ENCODE measurements at places on chromosomes 13 and 19.

- DNase-seq: no peak
Measured at GRCh38 chr13:111604097-111604496, 283.7 kb downstream of the TEX29 start.

- DNase-seq: no peak
Measured at GRCh38 chr19:45163751-45164460, 3.1 kb upstream of the NKPD1 start.

DNA sequence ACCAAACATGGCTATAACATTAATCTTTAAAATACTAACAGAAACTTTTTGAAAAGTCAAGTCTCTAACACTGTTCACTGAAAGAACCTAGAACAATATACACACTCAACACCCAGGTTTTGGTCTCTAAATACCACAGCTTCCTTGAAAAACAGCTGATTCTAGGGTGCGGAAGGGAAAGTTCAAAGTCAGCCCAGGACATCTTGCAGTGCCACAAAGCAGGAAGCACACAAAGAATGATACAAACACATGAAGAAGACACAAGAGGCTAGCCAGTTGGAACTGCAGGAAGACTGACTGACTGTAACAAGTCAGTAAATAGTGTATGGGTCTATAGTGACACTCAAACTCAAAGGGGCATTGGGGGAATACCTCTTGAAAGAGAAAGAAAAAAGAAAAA lies 4.6 kb downstream of the DEDD2 start:
- no peak for DNase-seq

DNA sequence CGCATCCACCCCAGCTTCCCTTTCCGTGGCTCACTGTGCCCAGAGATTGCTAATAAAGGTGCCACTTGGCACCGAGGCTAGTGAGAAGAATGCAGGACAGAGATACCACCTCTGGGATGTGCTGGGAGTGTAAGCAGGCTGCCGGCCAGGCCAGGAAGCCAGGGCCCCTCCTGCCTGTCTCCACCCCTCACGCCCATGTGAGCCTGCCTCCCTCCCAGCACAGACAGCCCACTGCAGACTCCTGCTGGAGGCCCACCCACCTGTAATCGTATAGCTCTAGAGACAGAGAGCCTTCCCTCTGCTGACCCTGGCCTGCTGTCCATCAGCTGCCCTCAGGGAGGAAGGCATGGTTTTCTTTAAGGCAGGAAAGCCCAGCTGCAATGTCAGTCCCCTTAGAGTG lies 13.9 kb downstream of the VSTM2B start:
- no peak for DNase-seq

- no peak for DNase-seq
Measured at GRCh38 chr13:83890358-83890757, 8.1 kb upstream of the SLITRK1 start.

DNA sequence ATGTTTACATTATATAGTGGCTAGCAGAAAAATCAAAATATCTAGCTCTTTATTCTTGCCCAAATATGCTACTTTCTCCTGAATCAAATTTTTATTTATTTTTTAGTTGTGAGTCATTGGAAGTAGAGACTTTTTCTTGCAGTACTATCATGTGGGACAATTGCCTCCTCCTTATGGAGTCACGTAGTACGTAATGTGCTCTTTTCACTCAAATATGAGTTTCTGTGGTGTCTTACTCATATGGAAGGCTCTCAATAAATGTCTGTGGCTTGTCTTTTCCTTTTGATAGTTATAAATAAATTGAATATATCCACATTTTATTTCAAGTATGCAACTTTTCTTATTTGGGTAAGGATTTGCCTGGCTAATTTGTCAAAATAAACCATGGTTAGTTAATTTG lies 1411.0 kb upstream of the SLC10A2 start:
- DNase-seq: no peak

DNA sequence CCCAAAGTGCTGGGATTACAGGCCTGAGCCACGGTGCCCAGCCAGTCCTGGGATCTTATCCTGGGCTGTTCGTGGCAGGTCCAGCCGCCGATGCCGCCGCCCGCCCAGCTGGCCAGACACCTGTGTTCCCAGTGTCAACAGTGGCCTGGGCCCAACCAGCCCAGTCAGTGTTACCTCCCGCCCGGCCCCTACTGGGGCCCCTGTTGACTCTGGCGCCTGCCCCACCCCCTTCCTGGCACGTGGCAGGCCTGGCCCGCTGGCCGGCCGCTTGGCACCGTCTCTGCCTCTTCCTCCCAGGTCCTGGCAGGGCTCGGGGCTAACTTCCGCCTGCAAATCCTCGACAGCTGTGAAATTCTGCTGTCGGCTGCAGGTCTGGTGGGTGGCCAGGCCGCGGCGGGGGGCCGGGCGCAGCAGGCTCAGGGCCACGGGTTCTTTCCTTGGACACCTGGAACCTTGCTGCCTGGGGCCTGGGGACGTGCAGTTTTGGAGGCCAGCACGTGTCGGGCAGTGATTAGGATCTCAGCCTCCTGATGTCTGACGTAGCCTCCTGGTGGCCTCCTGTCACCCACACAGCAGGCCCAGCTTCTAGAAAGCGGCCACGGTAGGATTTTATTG lies 9.1 kb downstream of the ARID3A start:
- peak; percentile 29 for DNase-seq
